ENCODE measurements at places on chromosomes 3 and 15.

DNA sequence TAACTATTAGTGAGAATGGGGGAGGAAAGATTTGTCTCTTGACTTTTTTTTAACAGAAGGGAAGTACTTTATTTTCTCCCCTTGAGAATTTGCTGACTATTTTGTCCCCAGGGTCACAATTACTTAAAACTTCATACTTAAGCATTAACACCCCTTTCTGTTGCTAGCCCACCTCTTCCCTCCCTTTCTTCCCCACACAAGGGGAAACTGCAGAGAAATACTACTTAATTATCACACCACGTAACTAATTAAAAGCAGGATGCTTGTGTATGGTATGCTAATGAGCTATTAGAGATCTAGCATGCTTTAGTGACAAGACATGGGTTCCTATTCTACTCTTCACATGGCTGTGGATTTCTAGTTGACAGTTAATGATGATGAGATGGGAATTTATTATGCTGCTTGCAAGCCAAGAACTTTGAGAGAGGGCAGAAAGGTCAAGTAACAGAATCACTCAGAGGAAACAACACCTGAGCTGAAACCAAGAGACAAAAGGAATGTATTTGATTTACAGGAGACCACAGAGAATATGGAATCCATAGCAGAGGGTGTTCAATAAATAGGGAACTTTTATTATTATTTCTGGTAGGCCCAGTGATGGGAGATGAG lies 179.2 kb downstream of the LSAMP start:
- DNase-seq = no peak

DNA sequence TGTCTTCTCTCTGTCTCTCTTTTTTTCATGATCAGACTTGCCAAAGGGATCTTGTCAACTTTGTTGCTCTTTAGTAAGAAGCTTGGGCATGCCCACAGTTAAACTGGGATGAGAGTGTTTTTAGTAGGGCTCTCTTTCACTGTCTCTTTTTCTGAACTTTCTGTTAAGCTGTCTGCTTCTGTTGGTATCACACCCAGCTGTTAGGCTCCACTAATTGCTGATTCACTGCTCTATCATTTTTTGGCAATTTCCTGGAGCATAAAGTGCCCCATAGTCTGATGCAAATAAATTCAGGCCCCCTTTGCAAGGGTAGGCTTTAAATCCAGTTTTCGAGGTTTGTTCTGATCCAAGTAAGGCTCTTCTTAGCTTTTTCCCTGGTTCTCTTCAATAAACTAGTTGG lies 360.4 kb upstream of the ADAMTS9 start:
- no peak for DNase-seq

DNA sequence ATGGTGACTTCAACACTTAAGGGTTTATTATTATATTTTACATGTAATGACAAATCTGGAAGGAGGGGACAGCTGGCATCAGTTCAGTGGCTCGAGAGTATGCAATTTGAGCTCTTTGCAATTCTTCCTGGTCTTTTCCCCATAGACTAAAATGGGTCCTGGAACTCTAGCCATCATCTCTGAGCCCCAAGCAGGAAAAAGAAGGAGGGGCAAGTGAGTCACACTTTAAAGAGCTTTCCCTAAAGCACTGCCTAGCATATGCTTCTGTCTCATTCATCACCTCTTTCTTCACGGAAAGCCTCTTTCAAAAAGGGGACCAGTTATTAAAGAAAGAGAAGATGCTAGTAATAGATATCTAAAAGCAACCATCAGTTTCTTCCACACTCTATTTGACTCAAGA lies 466.3 kb downstream of the ZIC1 start:
- no peak for DNase-seq

DNA sequence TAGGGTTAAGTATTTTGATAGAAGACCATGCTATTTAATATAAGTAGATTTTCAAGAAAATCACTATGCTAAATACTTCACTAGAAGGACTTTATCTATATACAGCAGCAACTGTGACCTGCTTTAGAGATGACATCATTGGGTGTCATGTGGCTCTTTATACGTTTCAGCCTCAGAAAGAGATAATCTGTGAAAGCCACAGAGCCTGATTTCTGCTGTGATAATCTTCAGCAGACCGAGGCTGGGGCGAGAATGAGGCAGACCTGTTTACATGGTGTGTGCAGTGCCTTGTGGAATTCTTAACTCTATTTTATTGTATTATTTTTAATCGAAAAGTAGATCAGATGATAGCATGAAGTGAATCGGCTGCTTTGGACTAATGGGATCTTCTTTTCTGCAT lies 471.2 kb downstream of the MFSD1 start:
- no peak for DNase-seq

Measured in CD4-positive, alpha-beta T cell treated with Interleukin-4 for 4 hours (primary cell).